ENCODE measurements at places on chromosomes 13 and 19. TPM values are rescaled to one million over a fixed set of nuclear protein-coding genes. Genes with fewer than 3 reads are reported as not detected.

IL11 gene
- 0.41 TPM for total RNA-seq

COL4A2 gene
- 835 TPM for total RNA-seq

ZNF813 gene
- total RNA-seq = 5.5 TPM

PDE4C gene
- total RNA-seq = 5.3 TPM

PRSS57 gene
- total RNA-seq = 3.1 TPM

HSPB6 gene
- total RNA-seq = 51.6 TPM

BRME1 gene
- 4.2 TPM for total RNA-seq

ZNF414 gene
- 20.1 TPM for total RNA-seq

ZNF792 gene
- 12.8 TPM for total RNA-seq

CYP4F12 gene
- 4.1 TPM for total RNA-seq

CGB8 gene
- not detected for total RNA-seq

CACNG8 gene
- 0.23 TPM for total RNA-seq

PPM1N gene
- total RNA-seq = 0.76 TPM

ZSCAN4 gene
- total RNA-seq = not detected

SHC2 gene
- total RNA-seq = 30.6 TPM

PCSK4 gene
- 9.4 TPM for total RNA-seq

ZNF846 gene
- 34.4 TPM for total RNA-seq

MEX3D gene
- total RNA-seq = 52.7 TPM

C1QTNF9B gene
- not detected for total RNA-seq

NALCN gene
- 1.1 TPM for total RNA-seq

ZNF418 gene
- 12.8 TPM for total RNA-seq

CD37 gene
- total RNA-seq = 16.5 TPM

IGFL1 gene
- total RNA-seq = not detected
